Activated CD4-positive, CD25-positive, alpha-beta regulatory T cell treated with anti-CD3 and anti-CD28 coated beads, Interleukin-2, amount 50 U/mL, for 72 hours (primary cell): ENCODE measurements at places on chromosomes 3 and 15.

GRCh38 chr3:26621176-26621575, 1.4 kb upstream of the LRRC3B start:
- DNase-seq: no peak

DNA sequence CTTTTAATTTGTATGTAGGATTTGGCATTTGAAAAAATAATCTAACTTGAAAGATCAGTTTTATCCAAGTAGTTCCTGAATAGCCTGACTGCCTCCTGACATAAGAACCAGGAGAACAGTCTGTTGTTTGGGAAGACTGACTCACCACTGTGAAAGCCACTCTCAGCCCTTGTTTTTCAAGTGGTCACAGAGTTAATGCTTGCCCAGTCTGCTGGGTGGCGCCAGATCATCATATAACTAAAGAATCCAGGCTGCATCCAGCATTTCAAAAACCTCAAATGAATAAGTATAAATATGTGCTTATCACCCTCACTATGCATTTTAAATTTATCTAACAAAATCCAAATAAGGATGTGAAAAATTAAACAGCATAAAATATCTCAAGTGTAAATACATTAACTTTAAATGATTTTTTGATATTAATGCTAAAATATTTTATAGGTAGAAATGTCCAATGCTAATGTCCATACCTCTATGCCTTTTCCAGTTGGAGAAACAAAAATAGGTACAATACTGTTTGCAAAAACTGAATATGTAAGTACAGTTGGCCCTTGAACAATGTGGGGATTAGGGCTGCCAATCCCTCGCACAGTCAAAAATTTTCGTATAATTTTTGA, 26.9 kb upstream of the ZBBX start:
- no peak for DNase-seq

DNA sequence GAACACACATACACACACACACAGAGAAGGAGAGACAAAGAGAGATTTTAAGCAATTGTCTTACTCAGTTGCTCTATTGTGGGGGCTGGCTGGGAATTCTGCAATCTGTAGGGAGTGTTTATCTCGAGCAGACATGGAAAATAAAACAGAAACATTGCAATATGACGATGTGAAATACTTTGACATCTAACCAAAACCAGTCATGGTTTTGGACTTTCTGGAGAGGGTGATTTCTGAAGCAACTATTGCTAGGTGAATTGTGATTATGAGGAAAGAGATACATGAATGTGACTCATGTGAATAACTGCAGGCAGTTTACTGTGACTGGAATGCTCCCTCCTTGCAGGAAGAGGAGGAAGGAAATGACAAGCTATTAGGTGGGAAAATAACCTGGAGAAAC, 12.3 kb upstream of the PHLDB2 start:
- no peak for DNase-seq

DNA sequence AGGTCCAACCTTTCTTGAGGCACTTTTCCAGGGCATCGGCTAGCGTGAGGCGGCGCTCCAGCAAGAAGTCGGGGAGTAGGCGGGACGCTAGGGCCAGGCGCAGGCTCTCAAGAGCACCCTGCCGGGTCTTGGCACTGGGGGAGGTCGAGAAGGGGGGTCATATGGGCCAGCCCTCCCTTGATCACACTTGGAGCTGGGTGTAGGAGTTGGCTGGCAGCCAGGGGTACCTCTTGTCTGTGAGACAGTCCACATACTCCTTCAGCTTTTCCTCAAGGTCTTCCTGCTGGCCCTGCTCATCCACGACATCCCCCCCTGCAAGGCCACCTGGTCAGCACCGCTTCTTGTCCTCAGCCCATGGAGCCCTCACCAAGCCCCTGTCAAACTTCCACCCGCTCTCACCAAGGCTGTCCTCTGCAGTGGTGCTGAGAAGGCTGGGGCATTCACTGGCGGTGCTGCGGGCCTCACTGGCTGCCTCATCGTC, 2.0 kb downstream of the IFRD2 start:
- DNase-seq: no peak

DNA sequence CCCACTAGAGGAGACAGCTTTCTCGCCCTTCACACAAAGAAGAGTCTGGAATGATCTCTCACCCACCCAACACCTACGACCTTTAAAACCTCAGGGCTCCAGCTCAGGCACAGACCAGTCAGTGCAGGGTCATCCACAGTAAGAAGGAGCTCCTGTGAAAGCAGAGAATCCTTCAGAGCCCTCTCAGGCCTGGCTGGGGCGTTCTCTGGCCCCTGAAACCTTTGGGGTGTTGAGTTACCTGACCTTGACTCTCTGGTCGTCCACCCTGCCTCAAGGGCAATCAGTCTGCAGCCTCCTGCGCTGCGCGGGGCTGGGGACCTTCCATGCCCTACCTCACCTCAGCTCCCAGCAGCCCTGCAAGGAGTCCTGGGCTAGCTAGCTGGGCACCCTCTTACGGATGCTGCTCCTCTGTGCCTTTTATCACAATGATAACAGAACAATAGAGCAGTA, 106.2 kb downstream of the ADCY5 start:
- DNase-seq: no peak

- DNase-seq: no peak
Observed at GRCh38 chr15:66819084-66819483, 117.0 kb downstream of the SMAD6 start.

- DNase-seq: no peak
Observed at GRCh38 chr15:61070111-61070901, 158.8 kb downstream of the RORA start.

- DNase-seq: no peak
Observed at GRCh38 chr3:180138871-180139270, 102.1 kb upstream of the PEX5L start.

GRCh38 chr3:126477061-126477380, 1.3 kb upstream of the ZXDC start:
- no peak for DNase-seq

DNA sequence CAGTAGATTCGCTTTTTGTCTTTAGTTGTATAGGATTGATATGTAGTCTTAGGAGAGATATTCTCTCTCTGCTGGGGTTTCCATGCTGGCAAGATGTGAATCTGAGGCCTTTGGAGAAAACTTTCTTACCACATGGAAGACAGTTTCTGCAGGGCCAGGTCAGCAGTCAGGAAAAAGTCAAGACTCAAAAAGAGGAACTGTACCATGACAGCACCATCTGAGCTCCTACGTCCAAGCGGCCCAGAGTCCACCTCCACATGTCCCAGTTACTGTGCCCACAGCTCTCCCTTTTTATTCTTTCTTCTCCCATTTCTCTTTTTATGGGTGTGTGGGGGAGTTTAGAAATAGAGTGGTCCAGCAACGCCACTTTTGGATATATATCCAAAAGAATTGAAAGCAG, 172.0 kb downstream of the MTHFS start:
- DNase-seq: no peak

DNA sequence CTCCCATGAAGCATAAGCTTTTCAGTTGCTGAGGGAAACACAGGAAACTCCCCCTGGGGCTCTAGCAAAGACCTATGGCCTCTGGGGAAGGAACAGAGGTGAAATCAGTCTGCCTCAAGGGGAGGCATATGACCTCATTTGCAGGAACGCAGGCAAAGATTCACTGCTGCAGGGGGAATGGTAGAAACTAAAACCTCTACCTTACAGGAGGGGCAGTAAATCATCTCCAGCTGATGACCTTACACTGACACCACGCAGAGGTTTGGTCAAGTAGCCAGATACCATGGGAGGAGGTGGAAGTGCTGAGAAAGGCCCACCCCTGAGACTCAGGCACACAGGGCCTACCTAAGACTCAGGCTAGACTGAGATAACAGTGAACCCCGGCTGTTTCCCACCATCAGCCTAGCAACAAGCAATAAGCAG, 81.1 kb downstream of the RAD18 start:
- DNase-seq: no peak

DNA sequence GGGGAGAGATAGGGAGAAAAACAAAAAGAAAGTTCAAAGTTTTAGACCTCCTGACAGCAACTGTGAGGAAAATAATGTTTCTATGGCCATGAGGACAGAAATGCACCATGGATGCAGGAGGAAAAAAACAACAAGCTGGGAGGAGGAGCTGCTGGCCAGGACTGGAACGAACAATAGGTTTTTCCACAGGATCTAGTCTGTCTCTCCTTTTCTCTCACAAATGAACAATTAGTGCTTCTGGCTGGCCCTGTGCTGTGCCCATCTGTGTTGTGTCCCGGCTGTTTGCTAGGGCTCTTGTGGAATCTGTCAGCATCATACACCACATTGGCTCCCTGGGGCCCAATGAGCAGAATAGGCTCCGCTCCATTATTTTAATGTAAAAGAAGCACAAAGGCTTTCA, 15.2 kb downstream of the GK5 start:
- no peak for DNase-seq

GRCh38 chr15:58407778-58408177, 24.0 kb upstream of the LIPC start:
- DNase-seq: no peak

- no peak for DNase-seq
Observed at GRCh38 chr3:177647876-177648275, 450.6 kb upstream of the TBL1XR1 start.

- DNase-seq: no peak
Observed at GRCh38 chr3:184459355-184459754, 79.5 kb downstream of the CHRD start.

DNA sequence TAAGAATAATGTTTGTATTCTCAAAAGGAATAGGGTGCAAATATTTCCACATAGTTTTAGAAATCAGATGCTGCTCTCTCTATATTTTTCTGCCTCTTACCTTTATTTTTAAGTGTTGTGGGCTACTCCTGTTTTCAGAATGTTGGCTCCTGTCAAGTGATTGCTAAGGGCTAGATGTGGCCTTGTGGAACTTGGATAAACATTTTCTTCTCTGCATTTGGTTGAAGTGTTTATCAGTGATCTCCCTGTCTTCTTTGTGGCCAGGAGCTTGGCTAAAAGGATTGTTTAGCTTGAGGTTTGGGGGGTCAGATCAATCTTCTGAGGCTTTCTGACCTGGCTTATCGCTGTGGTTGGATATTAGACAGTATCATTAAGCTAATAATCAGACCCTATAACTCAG, 112.6 kb downstream of the TCF12 start:
- DNase-seq: no peak

DNA sequence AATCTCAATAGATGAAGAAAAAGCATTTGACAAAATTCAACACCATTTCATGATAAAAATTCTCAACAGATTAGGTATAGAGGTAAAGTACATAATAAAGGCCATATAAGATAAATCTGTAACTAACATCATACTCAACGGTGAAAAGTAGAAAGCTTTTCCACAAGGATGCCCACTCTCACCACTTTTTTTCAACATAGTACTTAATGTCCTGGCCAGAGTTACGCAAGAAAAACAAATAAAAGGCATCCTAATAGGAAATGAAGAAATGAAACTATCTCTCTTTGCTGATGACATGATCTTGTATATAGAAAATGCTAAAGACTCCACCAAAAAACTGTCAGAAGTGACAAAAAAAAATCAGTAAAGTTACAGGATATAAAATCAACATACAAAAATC, 33.0 kb downstream of the THBS1 start:
- DNase-seq: no peak

DNA sequence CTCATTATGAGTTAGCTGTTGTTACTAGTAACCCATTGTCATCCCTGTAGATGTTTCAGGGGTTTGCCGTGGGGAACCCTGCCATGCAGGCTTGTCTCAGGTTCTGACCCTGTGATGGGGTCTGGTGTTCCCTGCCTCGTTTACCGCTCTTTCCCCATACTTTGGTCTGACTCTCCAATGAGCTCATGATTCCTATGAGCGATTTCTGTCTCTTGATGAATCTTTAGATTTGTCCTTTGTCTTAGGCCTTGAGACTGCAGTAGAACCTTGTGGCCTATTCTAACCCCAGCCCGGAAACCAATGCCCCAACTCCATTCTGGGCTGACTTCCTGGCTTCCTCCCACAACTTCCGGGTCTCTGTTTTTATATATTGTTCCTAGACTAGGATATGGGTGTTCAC, 11.3 kb upstream of the IQGAP1 start:
- peak; percentile 43 for DNase-seq

DNA sequence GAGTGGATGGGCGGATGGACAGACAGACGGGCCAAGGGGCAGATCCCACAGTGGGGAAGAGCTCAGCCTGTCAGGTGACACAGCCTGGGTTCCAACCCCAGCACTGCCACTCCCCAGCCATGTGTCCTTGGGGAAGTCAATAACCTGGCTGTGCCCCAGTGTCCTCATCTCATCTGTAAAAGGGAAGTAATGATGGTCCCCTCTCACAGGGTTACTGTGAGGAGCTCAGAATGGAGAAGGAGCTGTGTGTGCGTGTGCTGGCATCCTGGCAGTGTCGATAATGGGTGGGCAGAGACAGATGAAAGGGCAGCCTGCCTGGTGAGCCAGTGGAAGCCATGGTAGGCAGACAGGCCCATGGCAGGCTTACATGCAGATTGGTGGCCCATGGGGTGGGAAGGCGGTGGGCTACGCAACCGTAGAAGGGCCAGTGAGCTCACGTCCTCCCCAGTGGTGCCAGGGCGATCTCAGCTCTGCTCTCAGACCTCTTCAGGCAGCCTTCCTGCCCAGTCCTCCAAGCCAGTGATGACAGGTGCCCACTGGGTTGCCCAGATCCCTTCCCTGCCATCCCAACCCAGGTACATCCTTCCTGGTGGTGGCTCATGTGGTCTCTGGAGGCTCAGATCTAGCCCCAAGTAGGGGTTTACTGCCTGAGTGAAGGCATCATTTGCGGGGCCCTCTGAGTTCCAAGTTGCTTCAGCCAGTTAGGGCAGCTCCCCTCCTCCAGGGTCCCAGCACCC, 2.3 kb upstream of the DNAJB8 start:
- DNase-seq: no peak

- DNase-seq: no peak
Observed at GRCh38 chr15:79307251-79307650, 3.7 kb upstream of the TMED3 start.

DNA sequence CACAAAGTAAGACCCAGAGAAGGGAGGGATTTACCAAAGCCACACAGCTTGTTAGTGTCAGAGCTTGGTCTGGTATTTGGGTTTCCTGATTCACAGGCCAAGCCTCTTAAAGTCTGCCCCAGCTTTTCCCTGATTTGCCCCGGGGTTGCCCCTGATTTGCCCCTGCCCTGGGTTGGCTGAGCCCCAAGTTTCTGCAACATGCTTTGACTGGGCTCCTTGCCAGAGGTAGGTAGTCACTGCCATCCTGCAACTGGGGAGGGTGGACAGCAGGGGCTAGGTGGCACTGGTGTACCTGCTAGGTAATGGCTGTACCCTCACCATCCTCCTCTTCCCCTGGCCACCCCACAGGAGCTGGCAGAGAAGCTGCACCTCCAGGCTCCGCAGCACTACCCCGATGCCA, 2.5 kb downstream of the MPI start:
- no peak for DNase-seq

- DNase-seq: no peak
Observed at GRCh38 chr3:72678867-72679266, 169.4 kb downstream of the SHQ1 start.

DNA sequence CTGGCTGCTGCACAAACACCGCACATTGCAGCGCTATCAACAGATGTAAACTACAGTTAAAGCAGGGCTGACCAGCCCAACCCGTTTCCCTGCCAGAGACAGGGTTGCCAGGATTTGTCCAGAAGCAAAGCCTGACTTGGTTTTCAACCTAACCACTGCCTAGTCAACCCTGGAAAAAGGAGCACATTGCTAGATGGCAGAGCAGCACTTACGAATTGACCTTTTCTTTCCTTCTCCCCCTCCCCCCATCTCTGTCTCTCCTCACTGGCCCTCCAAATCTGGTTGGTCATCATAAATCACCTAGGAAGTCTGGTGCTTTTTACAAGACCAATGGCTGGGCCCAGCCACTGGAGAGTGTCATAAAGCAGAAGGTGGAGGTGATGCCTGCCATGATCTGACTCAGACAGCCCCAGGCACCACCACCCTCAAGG, 51.3 kb downstream of the ABCC5 start:
- DNase-seq: no peak
